ENCODE measurements at places on chromosomes 2 and 18.

- no peak for DNase-seq
These were observed 373.2 kb downstream of the SLC4A3 start for GRCh38 chr2:220000586-220000985.

GRCh38 chr2:147405651-147406050 is 439.2 kb upstream of the ACVR2A start:
- no peak for DNase-seq

- DNase-seq: no peak
These were observed 692.1 kb upstream of the CELF4 start for GRCh38 chr18:38257661-38258060.

DNA sequence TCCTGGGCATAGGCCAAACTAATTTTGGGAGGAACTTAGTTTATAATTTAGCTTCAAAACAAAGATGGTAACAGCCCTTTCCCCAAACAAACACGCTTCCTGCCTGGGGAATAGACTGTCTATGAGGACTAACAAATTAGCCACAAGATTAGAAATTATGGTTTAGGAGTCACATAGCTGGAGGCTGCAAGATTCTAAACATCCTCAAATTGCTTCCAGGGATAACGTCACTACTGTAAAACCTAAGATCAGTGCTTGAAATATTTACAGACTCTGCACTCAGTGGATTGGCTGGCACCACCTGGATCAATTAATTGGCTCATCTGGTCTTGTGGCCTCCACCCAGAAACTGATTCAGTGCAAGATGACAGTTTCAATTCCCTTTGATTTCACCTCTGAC is 118.0 kb upstream of the TACR1 start:
- DNase-seq: no peak

- DNase-seq: no peak
These were observed 33.7 kb downstream of the ABI2 start for GRCh38 chr2:203361922-203362321.

DNA sequence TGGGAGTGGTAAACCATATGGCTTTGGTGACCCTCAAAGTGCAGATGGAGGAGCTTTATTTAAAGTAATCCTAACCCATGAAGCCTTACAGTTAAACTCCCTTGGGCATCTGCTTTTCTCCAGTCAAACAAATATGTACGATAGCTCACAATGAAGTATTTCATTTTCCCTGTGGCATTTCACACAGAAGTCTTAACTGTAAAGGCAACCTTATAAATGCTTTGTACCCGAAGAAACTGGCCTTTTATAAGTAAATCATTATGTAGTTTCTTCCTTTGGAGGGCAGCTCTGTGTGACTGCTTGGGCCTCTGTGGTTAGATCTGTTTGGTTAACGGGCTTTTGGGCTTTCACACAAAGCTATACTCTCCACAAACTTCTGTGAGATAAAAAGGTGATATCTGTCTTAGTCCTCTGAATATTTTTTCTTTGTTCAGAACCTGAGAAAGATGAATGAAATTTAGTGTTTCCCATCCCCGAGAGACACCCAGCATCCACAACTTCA is 46.6 kb downstream of the SCN1A start:
- DNase-seq: no peak

- peak; percentile 26 for DNase-seq
These were observed 24.2 kb upstream of the CASP8 start for GRCh38 chr2:201235860-201236811.

- no peak for DNase-seq
These were observed 22.5 kb downstream of the EHBP1 start for GRCh38 chr2:62727876-62728566.

GRCh38 chr2:164711766-164712138 is 90.5 kb upstream of the GRB14 start:
- no peak for DNase-seq

DNA sequence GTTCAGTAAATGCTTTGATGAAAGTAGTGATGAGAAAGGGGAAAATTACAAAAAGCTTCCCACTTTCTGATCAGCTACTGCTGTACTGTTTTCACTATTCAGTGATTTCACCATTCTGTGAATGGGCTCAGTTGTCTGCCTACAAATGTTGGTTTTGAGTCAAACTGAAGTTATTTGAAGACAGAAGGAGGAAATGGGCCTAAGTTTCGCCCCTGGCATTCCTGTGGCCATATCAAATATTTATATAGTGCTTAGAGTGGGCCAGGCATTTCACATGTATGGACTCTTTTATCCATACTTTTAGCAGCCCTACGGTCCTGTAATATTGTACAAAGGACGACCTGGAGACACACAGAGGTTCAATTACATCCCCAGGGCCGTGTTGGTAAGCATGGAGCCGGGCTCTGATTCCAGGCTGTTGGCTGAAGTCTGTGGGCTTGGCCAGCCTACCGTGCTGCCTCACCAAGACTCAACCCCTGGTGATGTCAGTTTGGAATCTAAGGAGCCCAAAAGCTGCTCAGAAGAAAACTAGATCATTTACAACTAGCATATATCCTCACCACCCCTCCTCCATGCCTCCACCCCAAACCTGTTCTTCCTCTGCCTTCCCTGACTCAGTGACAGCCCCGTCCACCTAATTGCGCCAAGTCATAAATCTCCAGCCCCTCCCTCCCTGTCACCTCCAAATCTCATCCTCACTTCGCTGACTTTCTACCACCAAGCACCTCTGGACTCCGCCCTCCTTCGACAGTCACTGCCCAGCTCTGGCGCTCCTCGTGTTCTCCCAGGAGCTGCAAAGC is 10.1 kb upstream of the GRHL1 start:
- DNase-seq: no peak

GRCh38 chr18:57015451-57015850 is 131.4 kb upstream of the BOD1L2 start:
- DNase-seq: no peak

- no peak for DNase-seq
These were observed 89.2 kb downstream of the LIPG start for GRCh38 chr18:49651033-49651432.

- DNase-seq: no peak
These were observed 1304.4 kb upstream of the ACVR2A start for GRCh38 chr2:146540271-146540932.

DNA sequence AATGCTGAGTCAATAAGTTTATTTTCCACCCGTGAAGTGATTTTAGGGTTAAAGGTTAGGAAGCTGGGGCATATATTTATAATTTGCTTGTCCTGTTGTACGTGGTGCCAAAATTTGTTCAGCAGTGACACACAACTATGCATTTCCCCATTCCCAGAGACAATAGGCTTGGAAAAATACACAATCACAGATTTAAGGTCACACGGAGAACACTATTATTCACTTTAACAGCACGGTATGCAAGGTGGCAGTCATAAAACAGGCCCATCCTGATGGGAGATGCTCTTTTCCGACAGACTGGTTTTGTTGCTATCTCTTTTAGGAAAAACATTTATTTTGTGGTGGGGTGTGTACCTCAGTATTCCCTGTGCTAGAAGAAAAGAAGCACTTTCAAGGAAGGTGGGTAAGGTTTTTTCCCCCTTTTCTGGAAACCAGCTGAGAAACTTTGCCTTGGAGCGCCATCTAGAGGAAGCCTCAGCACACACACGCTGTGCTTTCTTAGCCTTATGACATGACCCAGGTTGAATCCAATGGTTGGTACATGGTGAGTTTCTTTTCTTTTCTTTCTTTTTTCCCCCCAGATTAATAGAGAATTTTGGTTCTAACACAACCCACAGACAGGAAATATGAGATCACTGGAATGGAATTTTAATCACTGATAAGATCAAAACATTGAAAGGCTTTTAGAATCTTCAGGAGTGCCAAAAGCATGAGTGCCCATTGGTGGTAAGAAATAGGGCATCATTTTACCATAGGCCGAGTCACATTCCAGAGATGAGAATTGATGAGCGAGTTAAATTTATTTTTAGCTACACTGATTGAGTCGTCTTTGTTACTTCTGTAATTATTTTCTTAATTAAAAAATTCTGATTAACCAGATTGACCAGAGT is 332.1 kb downstream of the AGPS start:
- DNase-seq: peak; percentile 5

GRCh38 chr18:39305766-39306165 is 1740.2 kb upstream of the CELF4 start:
- DNase-seq: no peak

- DNase-seq: no peak
These were observed 194.7 kb upstream of the GLI2 start for GRCh38 chr2:120540719-120541552.

DNA sequence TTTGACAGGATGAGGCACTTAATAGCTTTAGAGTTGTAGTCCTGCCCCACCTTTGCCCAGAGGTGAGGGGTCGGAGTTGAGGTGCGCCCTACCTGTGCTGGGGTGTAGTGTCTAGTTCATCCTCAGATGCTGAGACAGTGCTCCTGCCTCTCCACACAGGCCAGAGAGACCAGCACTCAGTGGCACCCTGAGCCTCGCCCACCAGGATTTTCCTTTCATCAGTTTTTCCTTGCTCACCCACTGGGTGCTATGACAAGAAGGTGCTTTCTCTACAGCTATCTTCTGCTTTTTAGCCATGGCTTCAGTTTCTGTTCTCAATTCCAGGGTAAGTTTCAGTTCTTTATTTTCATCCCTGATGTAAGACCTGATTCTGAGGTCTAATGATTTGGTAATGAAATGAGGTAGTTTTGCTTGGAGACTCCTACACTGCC is 16.8 kb upstream of the TMEM131 start:
- DNase-seq: no peak

GRCh38 chr2:60476206-60476954 is 77.1 kb downstream of the BCL11A start:
- DNase-seq: no peak

DNA sequence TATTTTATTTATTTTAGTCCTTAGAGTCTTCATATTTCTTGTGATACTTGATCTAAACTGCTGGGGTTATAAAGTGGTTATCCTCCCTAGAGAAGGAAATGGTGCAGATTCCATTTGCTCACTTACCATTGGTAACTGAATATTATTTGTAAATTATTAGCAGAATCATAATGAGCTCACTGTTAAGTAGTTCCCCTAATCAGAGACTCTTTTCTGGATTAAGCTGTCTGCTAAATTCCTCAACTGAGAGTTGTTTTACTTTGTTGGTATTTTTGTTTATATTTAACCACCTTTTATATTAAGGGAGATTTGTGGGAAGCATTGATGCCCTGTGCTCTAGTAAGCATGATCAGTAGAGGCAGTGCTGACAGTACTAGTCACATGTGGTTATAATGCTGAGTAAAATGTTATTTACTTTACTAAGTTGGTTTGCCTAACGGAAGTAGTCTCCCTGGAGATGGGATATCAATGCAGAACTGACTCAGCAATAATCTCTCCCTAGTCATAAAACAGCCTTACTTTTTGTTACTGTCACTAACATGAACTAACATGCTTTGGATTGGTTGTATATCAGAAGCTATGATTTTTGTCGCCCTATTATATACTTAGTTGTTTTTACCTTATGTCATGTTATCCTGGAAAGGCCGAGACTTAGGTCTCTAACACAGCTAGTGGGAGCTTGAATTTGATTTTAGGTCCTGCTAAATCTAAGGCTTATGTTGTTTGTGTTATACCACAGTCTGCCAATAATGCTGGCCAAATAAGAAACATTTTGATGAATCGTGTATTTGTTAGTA is 166.7 kb downstream of the MCFD2 start:
- no peak for DNase-seq

DNA sequence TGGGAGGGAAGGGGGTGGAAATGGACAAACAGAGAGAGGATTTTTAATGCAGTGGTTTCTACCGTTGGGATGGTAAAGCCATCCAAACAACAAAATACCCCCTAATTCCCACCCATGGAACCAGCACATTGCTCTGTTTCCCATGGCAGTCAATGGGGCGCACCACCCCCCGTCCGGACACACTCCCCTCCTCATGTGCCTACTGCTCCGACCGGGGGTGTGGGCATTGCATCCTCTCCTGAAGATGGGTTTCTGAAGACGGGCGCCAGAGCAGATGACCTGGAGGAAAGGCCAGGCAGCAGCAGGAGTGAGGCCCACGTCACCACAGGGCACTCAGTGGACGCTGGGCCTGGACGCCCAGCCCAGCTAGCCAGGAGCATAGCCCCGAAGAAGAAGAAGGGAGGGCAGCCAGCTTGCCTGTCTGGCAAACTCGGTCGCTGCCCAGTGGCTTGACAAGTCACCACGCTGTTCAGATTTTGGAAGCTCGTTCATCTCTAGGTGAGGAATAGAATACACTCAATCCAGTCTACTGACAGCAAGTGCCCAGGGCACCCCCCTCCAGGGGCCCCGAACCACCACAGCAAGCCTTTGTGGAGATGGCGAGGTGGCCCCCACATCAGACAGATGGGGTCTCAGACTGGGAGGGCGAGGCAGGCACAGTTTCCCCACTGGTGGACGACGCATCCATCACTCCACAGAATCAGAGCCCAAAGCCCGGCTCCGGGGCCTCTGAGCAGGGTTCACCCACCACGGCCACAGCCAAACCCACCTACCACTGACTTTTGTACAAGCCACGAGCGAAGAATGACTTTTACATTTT is 296.2 kb upstream of the SALL3 start:
- no peak for DNase-seq

DNA sequence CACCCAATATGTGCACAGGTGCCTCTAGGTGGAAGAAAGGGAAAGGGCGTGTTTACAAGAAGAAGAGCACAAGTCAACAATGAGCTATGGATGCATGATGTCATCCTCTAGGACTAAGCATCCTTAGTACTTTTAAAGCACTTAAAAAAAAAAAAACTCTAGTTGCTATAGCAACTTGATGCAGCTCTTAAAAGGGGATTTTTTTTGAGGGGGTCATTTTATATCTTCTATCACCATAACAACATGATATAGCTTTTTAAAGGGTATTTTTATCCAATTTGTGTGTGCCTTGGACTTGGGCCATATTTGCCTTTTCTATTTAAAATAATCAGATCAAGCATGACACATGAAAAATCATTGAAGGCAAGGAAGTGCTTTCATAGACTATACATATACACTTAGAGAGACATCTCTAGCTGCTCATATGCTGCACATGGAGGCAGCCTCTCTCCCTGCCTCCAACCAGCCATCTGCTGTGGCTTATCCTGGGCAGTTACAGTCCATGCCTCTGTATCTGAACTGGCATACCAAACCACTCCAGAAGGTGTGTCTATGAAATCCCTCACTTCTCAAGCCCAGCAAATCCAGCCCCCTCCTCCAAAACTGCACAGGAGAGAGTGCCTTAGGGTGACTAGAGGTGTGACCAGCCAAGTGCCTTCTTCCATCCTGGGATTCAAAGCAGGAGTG is 165.4 kb downstream of the MSH2 start:
- DNase-seq: no peak
